Activated T-cell treated with anti-CD3 and anti-CD28 coated beads, Interleukin-2, amount 50 U/mL, for 4 hours (primary cell): ENCODE measurements at places on chromosomes 2 and 18. TPM values are rescaled to one million over a fixed set of nuclear protein-coding genes. Genes with fewer than 3 reads are reported as not detected.

PAX3 gene
- not detected for total RNA-seq

ERFE gene
- 0.91 TPM for total RNA-seq

UGT1A5 gene
- not detected for total RNA-seq

ASB18 gene
- total RNA-seq = not detected

TMEM163 gene
- 0.13 TPM for total RNA-seq

ALPP gene
- not detected for total RNA-seq

CXCR2 gene
- total RNA-seq = not detected

NPAS2 gene
- total RNA-seq = 4.8 TPM

FLACC1 gene
- 0.87 TPM for total RNA-seq

CMPK2 gene
- 2.5 TPM for total RNA-seq

ACMSD gene
- total RNA-seq = not detected
